NCI-H460 (cell line): ENCODE measurements at places on chromosomes 3 and 15. TPM values are rescaled to one million over a fixed set of nuclear protein-coding genes. Genes with fewer than 3 reads are reported as not detected.

- peak; percentile 26 for DNase-seq
Observed at GRCh38 chr3:30112902-30113484, 493.4 kb upstream of the TGFBR2 start.

- DNase-seq = no peak
Observed at GRCh38 chr15:99645951-99646350, 80.2 kb downstream of the MEF2A start.

DNA sequence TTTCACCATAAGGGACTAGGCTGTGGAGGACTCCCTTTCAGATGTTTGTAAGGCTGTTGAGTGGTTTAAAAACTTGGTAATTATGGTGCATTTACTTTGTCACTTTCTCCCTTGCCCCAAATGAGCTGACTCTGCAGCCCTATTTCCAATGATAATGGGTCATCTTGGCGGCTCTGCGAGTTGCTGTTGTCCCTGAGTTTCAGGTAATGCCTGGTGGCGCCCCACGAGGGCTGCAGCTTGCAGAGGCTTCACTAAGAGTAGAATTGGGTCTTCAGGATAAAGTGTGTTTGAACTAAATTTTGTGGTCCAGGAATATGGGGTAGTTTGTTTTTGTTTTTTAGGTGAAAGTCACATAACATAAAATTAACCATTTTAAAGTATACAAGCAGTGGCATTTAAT lies 450.1 kb upstream of the CFAP20DC start:
- no peak for DNase-seq

LMAN1L gene
- not detected in 2 replicates for total RNA-seq

DNA sequence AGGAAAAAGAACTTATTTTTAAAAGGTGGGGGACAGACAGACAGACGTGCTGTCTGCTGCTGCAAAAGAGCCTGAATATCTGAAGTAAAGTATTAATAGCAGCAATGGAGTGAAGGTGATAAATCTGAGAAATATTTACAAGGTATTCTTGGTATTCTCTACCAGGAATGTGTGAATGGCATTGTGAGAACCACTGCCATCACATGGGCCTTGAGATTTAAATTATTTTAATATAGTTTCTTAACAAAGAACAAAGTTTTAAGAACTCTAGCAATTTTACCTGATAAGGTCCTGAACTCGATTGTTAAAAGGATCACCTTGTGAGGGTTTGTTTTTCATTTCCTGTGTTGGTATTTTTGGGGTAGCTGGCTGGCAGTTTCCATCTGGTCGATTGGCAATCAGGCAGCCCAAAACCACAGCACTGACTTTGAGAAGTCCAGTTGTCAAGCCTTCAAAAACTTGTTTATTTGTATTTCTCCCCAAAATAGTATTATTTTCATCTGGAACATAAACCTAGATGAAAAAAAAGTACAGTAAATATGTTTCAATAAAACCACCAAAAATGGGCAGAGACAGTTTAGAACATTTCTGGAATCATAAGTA lies 97.3 kb downstream of the ISL2 start:
- no peak for DNase-seq

GRCh38 chr3:192409838-192410683 lies 317.3 kb downstream of the FGF12 start:
- DNase-seq = no peak

CERS3 gene
- total RNA-seq = not detected in 2 replicates

- no peak for DNase-seq
Observed at GRCh38 chr3:153600896-153601295, 438.9 kb downstream of the RAP2B start.

GOLGA6L4 gene
- 0.84 and 1.1 TPM in 2 replicates for total RNA-seq

DNA sequence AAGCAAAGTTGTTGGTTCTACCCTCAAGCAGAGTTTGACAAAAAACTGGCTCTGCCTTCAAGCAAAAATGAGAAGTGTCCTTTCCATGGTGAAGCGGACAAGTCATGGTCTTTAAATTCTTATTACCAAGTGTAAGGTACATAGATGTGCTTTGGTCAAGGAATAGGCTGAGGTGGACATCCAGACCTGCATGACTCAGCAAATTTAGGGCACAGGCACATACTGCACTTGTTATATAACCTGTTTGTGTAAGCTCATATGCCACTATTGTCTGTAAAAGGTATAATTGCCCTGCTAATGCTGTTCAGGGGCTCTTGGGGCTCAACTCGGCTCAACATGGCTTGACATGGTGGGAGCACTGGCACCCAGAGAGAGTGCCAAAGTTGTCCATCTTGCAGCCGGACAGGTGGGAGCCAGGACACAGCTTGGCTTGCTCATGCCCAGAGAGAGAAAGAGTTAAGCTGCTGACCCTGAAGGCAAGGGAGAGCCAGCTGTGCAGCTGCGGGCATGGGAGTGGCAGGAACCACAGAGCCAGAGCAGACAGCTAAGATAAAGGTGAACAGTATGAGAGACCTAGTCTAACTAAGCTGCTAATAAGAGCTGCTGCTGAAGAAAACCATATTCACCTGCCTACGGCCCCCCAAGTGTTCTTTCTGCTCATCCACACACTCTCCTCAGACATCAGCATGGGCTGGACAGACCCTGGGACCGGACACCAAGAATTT lies 17.7 kb downstream of the MCCC1 start:
- DNase-seq = no peak

DNA sequence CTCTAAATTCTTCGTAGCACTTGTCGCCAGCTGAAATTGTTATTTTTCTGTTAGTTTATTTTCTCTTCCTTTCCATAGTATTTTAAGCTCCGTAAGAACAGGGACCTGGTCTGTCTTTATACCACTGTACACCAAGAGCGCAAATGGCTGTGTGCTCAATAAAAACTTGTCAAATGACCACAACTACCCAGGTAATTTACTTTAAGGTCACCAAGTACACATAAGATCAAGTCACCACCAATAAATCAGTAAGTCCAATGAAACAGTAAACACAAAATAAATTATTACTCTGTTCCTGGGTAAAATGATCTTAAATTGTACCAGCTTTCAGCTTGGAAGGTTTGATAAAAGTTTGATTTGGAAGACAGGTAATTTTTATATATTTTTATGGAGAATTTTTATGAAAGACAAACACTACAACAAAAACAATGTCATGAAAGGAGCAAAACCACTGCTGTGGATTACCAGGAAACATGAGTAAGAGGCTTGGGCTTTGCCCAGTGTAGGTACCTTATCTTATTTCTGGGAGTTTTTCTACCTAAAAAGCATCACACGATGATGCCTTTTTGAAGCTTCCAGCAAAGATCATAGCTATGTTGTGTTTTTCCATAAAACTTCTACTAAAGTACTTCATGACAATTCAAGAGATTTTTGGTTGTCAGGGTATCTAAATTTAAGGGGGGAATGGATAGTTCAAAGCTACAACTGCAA lies 406.8 kb downstream of the SHQ1 start:
- DNase-seq = no peak

EOGT gene
- total RNA-seq = 24.7 and 30.7 TPM in 2 replicates

RTP3 gene
- not detected in 2 replicates for total RNA-seq

DNA sequence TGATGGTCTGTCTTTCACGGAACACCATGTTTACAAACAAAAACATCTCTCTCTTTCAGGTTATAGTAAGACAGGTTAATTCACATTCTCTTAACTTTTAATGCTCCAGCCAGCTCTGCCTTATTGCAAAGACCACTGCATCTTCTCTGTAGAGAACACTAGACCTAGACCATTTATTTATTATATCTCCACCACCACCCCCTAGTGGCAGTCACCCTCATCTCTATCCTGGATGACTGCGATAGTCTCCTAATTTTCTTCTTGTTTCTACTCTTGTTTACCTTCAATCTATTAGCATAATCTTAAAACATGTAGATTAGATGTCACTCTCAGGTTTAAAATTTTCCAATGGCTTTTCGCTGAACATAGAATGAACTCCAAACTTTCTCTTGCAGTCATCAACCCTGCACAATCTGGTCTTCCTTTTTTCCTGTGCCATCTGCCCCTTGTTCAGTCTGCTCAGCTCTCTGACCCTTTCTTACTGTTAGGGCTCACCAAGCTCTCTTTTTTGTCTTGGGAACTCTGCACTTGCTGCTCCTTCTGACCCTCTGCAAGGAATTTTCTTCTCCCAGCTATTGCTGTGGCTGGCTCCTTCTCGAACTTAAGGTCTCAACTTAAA lies 155.6 kb downstream of the SQOR start:
- DNase-seq = no peak

GRCh38 chr3:146078031-146078430 lies 83.0 kb downstream of the PLOD2 start:
- DNase-seq = no peak

ACKR2 gene
- total RNA-seq = not detected in 2 replicates

DNA sequence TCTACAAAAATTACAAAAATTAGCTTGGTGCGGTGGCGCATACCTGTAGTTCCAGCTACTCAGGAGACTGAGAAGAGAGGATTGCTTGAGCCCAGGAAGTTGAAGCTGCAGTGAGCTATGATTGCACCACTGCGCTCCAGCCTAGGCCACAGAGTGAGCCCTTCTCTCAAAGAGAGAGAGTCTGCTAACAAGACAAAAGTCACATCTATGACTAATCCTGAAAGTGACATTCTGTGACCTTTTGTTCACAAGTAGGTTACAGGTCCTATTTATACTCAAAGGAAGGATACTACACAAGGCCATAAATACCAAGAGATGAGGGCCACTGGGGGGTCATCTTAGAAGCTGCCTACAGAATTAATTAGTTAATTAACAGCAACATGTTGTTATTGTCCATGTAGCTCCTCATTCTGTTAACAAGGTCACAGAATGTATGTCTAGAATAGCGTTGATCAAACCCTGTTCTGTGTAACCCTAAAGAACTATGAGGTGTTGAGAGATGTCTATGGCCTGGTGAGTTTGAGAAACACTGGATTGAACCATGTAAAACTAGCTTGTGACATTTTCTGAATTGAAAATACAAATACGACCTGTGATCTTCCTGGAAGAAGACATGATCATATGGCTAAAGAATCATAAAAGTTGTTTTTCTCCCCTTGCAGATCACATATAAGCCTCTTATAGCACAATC lies 97.0 kb downstream of the SAMMSON start:
- no peak for DNase-seq

GRCh38 chr3:135927155-135927554 lies 38.4 kb upstream of the PPP2R3A start:
- DNase-seq = no peak

GRCh38 chr15:100897221-100898151 lies 17.9 kb downstream of the ALDH1A3 start:
- DNase-seq = no peak

KCNH8 gene
- total RNA-seq = not detected in 2 replicates

DNA sequence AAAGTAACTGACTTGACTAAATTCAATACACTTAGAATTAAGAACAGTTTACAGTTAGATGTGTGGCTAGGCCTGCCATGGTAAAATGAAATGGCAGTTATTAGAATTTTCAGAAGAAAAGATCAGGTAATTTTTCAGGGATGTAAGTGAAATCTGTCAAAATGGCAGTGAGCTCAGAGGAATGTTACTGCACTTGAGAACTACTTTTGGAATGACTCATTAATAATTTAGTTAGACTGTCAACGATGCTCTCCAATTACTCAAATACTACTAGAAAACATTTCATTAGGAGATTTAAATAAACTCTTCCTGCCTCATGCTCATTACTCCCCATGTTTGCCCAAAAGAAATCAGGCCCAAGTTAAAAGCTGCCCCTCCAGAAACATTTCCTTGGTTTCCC lies 84.4 kb downstream of the RFTN1 start:
- DNase-seq = no peak

GRCh38 chr15:60831540-60831939 lies 352.6 kb upstream of the ICE2 start:
- no peak for DNase-seq

DNA sequence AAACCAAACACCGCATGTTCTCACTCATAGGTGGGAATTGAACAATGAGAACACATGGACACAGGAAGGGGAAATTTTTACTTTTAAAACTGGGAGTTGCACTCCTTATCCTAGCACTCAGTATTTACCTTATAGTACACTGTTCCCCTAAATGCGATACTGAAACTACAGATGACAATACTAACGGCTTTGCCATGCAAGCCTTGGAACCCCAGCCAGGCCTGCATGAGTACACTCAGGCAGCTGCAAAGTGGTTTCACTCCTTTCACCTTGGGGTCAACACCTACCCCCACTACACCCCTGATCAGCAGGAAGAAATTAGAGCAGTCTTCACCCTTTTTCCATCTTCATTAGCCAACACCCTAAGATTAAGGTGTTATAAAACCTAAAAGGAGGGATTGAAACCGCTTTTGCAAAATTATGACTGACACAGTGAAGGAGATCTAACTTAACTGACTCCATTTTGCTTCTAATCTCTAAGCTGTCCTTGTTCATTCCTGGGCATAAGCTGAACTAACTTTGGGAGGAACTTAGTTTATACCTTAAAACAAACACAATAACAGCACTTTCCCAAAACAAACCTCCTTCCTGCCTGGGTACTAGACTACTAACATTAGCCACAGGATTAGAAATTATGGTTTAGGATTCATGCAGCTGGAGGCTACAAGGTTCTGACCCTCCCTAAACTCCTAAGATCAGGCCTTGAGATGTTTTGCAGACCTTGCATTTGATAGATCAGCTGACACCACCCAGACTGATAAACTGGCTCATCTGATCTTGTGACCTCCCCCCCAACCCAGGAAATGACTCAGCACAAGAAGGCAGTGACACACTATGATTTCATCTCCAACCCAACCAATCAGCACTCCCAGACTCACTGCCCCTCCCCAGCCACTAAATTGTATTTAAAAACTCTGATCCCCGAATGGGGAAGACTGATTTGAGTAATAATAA lies 452.1 kb upstream of the PPP2R3A start:
- DNase-seq = peak; percentile 84

SLC7A14 gene
- not detected in 2 replicates for total RNA-seq

- no peak for DNase-seq
Observed at GRCh38 chr3:187359798-187360486, 8.2 kb upstream of the RTP4 start.

GRCh38 chr15:66789029-66790025 lies 87.3 kb downstream of the SMAD6 start:
- peak; percentile 59 for DNase-seq

GP5 gene
- total RNA-seq = not detected in 2 replicates

GRCh38 chr3:148879256-148879655 lies 14.2 kb downstream of the CPA3 start:
- DNase-seq = no peak

CYP1A1 gene
- total RNA-seq = not detected in 2 replicates

DNA sequence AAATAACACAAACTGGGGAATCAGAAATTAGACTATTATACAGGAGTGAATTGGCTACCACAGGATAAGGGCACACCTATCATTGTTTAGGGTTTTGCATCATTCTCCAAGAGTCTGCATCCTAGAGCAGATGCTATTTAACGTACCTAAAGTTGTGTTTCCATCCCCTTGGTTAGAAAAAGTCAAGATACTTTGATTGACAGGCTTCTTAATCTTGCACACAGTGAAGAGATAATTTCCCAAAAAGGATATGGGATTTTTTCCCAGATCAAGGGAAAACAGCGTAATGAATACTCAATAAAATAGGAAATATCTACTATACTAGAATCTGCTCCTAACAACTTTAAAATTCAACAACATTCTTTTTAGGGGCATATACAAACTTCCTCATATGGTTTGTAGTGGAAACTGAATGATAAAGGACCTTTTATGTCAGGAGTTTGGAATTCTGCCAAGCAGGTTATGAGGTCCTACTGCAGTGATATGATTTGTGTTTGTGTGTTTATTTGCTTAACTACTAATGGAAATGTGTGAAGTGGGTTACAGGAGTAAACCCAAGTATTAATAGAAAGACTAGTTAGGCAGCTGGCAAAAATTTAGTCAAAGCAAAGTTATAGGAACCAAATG lies 124.1 kb upstream of the MME start:
- no peak for DNase-seq
